SK-N-DZ (cell line): ENCODE measurements at places on chromosomes 2 and 18.

DNA sequence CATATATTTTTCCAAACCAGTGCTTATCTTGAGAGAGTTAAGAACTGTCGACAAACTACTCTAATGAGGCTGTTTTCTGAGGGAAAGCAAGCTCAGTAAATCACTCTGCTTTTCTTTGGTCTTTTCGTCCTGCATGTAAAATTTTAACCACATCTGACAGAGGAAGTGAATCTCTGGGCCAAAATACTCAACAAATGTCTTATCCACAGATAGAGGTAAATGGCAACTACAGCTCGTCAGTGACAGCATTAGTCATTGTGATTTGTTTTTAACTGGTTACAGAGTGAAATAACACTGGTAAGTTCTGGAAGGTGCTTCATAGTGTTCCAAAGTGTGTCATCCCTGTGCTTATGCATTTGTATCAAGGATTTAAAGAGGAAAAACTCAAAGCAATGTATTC is 82.6 kb upstream of the SLC8A1 start:
- DNase-seq = no peak

DNA sequence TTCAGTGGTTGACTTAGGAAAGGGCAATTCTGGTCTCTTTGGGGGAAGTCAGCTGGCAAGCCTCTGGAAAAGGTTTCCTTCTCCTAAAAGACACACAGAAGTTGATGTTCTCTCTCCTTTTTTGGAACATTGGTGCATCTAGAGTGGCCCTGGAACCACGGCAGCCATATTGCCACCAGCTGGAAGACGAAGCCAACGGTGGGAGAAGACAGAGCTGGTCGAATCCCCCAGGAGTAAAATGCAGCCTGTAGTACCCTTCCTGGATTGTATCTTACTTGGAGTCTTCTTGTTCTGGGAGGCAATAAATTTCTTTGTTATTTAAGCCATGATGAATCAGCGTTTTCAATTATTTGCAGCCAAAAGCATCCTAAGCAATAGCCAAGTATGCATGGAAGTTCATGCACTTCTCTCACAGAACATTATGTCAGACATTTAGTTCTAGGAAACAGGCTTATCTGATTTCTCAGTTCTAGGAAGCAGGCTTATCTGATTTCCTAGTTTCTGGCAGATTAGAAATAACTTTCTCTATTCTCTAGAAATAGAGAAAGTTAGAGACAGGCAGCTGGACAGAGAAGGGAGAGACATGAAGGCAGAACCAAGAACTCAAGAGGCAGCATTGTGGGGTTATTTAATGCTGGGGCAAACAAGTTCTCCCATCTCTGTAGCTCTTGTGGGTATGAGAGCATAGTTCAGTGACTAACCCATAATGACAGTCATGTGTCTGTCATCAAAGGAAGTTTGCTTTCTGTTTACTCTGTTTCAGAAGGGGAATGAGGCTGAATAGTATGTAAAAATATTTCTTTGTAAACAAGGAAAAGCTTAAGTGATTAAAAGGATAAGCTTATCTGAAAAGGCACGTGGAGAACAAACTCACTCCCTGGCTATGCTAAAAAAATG is 40.5 kb upstream of the NABP1 start:
- no peak for DNase-seq

DNA sequence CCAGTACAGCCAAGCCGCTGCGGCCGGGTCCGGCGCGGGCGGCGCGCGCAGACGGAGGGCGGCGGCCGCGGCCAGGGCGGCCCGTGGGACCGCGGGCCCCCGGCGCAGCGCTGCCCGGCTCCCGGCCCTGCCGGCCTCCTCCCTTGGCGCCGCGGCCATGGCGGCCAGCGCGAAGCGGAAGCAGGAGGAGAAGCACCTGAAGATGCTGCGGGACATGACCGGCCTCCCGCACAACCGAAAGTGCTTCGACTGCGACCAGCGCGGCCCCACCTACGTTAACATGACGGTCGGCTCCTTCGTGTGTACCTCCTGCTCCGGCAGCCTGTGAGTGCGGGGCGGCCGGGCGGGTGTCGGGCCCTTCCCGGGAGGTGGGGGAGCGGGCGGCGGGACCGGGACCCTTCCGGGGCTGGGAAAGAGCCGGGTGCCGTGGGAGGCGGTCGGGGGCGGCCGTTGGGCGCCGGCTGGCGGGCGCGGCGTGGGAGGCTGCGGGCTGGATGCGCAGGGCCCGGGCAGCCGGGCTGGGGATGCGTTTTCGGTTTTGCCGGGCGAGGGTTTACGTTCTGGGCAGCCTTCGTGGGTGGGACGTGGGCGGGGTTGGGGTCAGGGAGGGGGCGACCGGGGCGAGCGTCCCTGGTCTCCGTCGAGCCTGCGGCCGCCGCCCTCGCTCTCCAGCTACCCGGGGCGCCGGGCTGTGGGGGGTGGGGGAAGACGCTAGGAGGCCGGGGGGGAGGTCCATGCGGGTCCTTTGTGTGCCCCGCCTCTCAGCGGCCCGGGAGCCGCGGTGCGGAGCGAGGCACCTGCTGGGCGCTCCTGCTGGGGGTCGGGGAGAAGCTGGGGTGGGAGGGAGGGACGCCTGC is 537 bp downstream of the AGFG1 start:
- DNase-seq = peak; percentile 15

DNA sequence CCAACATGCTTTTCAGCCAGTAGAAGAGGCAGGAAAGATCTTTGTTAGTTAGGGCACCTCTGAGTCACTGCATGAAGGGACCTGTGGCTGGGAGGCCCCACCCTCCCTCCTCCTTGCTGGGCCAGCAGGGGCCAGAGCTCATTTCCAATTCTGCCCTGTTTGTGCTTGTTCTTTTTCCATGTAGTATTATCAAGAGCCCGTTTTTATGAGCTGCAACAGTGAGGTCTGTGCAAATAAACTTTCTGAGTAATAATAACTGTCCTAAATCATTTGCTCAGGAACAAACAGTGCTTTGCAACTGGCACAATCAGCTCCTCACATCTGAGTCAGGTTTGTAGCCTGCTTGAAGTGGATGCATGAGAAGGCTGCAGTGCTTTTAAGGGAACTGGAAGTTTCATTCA is 128.0 kb downstream of the ARL4C start:
- DNase-seq = no peak

GRCh38 chr2:33457556-33458247 is 18.7 kb upstream of the RASGRP3 start:
- DNase-seq = no peak

DNA sequence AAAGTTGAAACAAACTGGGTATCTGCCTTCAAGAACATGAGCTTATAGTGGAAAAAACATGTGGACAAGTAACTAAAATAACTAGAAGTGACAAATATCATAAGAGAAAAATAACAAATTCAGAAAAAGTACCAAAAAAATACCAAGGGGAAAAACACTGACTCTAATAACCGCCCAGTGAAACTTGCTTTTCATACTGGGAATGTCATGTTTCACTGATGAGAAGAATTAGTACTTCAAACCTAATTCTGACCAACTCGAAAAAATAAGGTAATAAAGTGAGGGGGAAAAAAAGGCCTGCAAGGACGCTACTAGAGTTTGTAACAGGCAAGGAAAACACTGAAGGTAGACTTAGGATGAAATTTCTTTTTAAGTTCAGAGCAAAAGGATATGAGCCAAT is 83.6 kb downstream of the RTTN start:
- DNase-seq = no peak

- DNase-seq = no peak
These were observed 51.2 kb downstream of the LIMS1 start for GRCh38 chr2:108585436-108585835.

GRCh38 chr2:20614201-20615067 is 36.5 kb downstream of the HS1BP3 start:
- no peak for DNase-seq

GRCh38 chr2:141109633-141110032 is 1021.2 kb downstream of the LRP1B start:
- DNase-seq = peak; percentile 2

DNA sequence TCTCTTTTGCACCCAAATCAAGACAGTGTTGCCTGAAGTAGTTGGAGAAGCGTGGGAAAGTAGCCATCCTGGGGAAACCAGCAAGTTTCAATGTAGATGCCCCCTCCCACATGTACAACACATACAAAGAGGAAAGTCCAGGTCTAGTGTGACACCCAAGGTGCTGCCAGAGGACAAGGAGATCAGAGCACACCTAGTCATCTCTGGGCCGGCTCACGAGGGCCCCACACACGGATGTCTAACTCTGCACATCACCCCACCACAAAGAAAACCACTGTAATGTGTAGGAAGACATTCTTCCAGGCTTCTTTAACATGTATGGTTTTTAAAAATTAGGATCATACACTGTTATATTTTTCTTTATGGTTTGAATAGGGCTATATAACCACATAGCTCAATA is 21.6 kb downstream of the PARD6G start:
- no peak for DNase-seq

DNA sequence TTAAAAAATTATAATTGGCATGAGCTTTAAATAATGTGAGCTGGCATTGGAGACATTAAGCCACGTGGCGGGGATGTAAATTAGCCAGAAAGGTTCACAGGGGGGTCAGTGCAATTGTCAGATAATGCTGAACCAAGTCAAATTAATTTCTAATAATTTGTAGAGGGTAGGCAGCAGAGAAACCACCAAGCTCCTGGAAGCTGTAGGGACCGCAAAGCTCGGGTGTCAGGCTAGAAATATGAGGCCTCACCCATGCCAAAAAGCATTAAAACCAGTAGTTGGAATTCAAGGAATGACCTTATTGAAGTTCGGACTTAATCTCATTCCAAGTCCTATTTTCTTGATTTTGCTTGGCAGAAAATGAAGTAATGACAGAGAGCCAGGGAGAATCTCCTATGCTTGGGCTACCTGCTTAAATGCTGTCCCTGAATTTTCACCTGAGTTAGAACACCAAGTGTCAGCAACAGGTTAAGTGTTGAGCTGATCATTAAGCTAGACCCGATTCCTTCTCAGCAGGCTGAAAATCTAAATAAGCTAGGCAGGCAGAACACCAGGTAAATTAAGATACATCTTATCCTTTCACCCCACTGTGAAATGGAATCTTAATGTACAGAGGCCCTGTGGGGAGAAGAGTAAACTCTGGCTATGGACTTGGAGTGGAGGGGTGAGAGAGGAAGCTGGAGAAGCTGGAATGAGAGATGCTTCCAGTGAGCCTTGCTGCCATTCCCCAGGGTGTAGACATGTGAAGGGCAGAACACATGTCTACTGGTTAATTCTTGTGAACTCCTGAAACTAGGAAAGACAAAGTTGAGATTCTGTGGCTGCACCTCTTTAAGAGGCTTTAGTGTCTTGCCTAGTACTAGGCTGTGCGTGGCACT is 520.0 kb downstream of the SLC4A3 start:
- no peak for DNase-seq

DNA sequence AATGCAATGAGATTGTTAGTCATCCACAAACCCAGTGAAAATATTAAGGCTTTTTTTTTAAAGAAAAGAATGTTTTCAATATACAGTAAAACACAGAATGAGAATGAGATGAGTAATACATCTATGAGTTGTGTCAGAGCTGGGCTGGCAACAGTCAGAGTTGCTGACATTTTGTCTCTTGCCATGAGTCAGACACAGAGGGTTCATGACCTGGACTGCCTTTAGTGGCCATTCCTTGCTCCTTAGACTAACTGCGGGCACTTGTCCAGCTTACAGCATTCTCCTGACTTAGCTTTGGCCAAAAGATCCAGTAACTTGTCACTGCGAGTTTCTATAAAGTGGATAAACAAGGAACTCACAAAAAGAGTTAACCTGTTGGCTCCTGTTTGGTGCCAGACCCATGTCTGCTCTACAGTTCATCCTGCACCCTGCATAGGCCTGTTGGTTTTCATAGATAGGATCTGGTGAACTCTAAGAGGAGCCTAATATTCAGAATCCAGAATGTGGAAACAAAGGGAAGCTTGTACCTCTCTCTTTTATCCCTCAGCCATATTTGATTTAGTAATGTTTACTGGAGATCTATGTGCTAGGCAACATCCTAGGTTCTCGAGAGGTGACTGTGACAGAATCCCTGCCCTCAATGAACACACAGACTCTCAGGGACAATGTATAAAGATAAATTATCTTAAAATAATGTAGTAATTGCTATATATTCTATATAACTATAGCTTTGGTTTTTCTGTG is 391.5 kb upstream of the VWC2L start:
- no peak for DNase-seq

DNA sequence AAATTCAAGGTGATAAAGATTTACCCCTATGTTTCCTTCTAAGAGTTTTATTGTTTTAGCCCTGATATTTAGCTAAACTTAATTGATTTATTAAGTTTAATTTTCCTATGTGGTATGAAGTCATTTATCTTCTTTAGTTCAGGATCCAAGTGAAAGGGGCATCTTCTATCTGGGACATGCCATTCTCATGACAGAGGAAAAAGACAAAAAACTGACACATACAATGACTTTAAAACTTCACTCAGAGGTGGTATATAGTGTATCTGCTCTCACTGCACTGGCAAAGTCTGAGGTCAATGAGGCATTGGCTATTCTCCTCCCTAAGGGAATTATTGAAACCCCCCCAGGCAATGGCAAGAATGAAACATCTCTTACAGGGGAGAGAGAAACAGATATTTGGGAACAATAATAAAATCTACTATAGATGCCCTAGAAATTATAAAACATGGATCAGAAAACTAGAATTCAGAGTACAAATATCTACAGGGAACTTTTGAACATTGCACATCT is 237.4 kb downstream of the MYCN start:
- DNase-seq = peak; percentile 96

DNA sequence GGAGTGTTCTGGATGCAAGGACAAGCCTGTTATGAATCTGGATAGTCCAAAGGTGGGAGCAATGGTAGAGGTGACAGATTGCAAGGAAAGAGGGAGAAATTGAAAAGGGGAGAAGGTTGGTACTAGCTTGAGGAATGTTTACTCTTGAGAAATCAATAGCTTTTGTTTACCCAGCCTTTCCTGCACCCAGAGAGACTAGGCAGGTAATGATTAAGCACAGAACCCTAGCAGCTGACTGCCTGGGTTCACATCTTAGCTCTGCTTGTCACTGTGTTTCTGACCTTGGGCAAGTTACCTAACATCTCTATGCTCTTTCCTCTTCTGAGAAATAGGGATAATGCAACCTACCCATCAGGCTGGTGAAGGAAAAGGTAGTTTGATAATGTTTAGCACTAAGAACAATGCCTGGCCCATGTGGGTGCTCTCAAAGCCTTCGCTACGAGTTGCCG is 178.6 kb downstream of the MGAT5 start:
- no peak for DNase-seq

- DNase-seq = no peak
These were observed 33.5 kb downstream of the GALNT5 start for GRCh38 chr2:157291018-157291417.

DNA sequence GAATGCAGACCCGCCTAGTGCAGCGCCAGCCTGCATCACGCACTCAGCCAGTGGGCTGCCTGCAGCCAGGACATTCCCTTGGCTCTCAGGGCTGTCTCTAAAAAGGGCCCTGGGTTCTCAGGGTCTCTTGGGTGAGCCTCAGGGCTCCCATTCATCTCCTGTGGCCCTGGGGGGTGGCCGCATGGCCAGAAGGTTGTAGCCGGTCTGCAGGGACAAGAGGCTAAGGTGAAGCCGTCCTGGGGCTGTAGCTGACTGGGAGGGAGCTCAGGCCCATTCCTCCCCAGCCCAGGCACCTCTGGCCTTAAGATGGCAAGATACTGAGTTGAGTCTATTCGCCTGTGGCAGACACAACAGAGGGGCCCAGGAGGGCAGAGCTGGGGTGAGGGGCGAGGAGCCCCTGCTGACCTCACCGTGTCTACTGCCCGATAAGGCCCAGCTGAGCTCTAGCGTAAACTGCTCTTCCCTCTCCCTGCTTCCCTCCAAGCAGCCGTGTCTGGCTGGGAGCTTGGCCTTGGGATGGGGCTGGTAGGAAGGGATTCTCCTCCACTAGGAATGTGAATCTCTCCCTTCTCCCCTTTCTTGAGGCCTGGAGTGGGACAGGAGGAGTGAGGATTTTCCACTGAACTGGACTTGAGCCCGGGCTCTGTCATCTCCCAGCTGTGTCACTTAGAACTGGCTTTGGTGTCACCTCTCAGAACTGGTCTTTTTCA is 37.9 kb downstream of the INHBB start:
- DNase-seq = no peak

GRCh38 chr18:31633392-31634330 is 42.0 kb downstream of the TTR start:
- no peak for DNase-seq
